ENCODE measurements at places on chromosomes 2 and 18.

- no peak for DNase-seq
These were observed 58.8 kb downstream of the NEDD4L start for GRCh38 chr18:58102875-58103274.

DNA sequence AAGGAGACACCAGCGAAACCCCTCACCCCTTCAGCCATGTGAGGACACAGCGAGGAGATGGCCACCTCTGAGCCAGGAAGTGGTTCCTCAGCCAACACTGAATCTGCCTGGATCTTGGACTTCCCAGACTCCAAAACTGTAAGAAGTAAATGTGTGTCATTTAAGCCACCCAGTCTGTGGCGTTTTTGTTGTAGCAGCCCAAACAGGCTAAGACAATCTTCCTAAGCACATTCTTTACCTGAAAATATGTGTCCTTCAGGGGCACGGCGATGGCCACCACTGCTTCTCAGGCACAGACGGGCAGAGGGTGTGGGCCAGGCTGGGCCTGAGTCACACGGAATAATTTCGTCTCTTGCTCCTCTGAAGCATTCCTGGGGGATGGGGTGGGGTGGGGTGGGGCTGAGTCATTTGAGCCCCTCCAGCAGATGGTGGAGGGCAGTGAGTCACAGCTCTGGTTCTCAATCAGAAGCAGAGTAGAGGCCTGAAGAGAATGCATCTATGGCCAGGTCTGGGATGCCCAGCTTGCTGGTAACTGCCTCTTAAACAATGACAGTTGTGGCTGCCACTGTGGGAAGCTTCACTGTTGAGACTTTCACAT lies 142.4 kb downstream of the CAPN13 start:
- peak; percentile 94 for DNase-seq

DNA sequence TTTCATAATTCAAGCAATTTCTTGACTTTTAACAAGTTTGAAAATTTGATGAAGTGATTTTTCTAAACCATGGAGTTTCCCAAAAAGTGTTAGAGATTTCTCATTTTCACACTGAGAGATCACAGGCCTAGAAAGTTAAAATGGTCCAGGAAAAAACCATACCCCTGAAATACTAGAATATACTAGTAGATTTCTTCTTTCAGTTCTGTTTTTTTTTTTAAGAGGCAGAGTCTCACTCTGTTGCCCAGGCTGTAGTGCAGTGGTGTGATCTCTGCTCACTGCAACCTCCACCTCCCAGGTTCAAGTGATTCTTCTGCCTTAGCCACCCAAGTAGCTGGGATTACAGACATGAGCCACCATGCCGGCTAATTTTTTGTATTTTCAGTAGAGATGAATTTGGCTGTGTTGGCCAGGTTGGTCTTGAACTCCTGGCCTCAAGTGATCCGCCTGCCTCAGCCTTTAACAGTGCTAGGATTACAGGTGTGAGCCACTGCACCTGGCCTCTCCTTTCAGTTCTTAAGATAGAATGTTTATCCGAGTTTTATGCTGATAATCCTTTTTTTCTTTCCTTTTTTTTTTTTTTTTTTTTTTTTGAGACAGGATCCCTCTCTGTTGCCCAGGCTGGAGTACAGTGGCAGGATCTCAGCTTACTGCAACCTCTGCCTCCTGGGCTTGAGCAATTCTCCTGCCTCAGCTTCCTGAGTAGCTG lies 14.4 kb downstream of the MTHFD2 start:
- DNase-seq, result no peak

DNA sequence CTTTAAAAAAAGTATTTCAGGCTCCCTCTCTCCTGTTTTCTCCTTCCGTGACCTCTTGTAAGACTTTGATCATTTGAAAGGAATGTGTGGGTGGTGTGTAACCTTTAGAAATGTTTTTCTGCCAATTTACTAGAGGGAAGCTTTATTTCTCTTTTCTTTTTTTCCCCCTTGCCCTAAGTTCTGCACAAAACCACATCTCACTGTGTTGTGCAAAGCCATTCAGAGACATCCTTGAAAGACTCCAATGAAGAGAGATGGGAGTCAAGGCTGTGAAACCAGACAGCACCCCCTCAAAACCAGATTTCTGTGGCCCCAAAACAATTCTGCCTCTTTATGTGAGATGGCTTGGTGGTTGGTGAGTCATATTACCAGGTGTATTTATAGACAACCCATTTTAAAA lies 184.6 kb upstream of the ERBB4 start:
- DNase-seq, result peak; percentile 91

All from renal cortical epithelial cell (primary cell).